ENCODE measurements at places on chromosomes 7 and 10. TPM values are rescaled to one million over a fixed set of nuclear protein-coding genes. Genes with fewer than 3 reads are reported as not detected.

The PDGFA gene
- 76.9 TPM for total RNA-seq

The MYH16 gene
- 0.38 TPM for total RNA-seq

The BAG3 gene
- 12.4 TPM for total RNA-seq

The GDF2 gene
- not detected for total RNA-seq

The GCK gene
- 0.27 TPM for total RNA-seq

The OIT3 gene
- 0.09 TPM for total RNA-seq

The NPSR1 gene
- not detected for total RNA-seq

The GPR26 gene
- not detected for total RNA-seq

The HDAC9 gene
- total RNA-seq, result 1.8 TPM
